ENCODE measurements at places on chromosomes 13 and 19.
A peak's percentile ranks its signal among the peaks of the same experiment; 100 is the strongest.

DNA sequence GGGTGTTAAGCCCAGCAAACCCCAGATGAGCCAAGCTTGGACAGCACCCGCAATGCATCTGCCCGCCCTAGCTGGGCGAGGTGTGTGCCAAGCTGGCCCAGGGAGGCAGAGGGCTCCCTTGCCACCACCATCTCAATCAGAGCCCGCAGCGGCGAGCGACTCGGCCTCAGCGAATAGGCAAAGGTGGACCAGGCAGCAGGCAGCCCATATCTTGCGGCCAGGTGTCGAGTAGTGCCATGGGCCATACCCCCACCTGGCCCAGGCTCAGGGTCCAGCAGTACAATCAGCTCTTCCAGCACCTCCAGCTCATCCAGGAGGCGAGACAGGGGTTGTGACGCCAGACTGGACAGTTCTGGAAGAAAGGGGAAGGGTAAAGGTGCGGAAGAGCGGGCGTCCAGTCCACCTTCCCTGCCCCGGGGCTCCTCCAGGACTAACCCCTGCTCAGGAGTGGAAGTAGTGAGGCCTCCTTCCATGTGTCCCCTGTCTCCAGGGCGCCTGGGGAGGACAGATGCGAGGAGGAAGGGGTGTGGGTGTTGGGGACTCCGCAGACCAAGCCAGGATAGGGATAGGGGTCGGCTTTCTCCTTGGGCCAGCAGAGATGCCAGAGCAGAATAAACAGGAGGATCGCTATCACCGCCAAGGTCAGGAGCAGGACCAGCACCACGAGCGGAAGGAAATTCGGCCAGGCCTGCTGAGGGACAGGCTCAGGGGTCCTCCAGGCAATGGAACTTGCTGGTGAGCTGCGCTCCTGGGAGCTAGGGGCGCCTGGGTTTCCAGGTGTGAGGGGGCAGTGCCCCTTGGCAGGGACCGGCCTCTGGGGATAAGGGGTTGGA lies 2.8 kb downstream of the IGFLR1 start:
- no peak for DNase-seq

DNA sequence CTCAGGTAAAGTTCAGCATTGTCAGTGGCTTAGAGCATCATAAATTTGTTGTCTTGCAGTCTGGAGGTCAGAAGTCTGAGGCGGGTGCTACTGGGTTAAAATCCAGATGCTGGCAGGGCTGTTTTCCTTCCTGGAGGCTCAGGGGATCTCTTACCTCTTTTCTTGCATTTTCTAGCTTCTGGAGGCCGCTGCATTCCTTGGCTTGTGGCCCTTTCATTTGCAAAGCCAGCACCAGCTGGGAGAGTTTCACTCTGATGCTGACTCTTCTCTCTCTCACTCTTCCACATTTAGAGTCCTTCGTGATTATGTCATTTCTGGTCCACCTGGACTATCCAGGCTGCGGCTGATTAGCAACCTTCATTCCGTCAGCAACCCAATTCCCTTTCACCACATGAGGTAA lies 38.1 kb upstream of the SLC10A2 start:
- no peak for DNase-seq

DNA sequence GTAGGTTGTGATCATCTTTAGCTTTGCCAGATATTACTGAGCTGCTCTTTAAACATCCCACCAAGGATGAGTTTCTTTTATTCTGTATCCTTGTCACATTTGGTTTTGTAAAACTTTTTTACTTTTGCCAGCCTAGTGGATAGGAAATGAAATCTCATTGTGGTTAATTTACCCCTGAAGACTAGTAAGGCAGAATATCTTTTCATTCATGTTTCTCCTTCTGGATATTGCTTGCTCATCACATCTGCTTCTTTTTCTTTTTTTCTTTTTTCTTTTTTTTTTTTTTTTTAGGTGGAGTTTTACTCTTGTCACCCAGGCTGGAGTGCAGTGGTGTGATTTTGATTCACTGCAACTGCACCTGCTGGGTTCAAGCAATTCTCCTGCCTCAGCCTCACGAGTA lies 31.3 kb downstream of the SIPA1L3 start:
- no peak for DNase-seq

GRCh38 chr13:29999492-30000369 lies 149.3 kb upstream of the UBL3 start:
- no peak for DNase-seq

DNA sequence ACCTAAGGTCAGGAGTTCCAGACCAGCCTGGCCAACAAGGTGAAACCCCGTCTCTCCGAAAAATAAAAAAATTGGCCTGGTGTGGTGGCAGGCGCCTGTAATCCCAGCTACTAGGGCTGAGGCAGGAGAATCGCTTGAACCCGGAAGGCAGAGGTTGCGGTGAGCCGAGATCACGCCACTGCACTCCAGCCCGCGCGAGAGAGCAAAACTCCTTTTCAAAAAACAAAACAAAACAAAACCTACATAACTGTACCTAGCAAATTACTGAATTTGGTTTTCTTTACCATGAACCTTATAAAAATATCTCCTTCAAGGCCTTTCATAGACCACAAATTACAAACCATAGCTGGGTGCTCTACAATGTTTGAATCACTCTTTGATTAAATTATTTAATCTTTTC lies 760 bp downstream of the ZNF91 start:
- DNase-seq = no peak

DNA sequence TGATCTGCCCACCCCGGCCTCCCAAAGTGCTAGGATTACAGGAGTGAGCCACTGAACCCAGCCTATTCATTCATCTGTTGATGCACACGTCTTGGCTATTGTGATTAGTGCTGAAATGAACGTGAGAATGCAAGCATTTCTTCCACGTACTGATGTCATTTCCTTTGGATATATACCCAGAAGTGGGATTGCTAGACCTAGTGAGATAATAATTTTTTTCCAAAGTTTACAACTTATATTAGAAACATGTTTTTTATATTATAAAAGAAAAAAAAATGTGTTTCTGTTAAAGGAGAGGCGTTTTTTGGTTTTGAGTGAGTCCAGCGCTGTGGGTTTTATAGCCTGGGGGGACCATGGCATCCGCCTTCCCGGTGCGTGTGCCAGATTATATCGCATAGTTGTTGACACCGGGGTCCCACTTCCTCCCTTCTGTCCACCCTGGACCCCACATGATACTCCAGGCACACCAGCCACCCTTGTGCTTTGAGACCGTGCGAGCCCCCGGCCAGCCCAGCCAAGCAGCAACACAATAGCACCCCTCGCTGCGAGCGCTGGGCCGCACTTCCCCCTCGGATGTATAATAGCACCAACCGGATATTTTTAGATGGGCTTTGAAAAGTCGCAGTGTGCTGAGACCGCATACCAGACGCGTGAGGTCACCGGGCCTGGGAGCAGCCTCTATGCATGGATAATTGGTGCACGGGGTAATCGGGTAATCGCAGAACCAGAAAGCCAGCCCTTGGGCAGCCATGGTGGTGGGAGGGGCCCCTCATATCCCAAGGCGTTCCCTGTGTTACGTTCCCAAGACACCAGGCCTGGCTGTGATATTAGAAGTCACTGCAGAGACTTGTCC lies 59.6 kb downstream of the MYO9B start:
- no peak for DNase-seq

- DNase-seq = no peak
Observed at GRCh38 chr19:45121827-45122345, 28.9 kb downstream of the PPP1R37 start.

GRCh38 chr19:45153339-45154063 lies 7.3 kb downstream of the NKPD1 start:
- peak; percentile 24 for DNase-seq

- DNase-seq = no peak
Observed at GRCh38 chr13:102984210-102984609, 82.0 kb downstream of the SLC10A2 start.

GRCh38 chr19:54247106-54247930 lies 4.7 kb upstream of the LILRA6 start:
- no peak for DNase-seq

DNA sequence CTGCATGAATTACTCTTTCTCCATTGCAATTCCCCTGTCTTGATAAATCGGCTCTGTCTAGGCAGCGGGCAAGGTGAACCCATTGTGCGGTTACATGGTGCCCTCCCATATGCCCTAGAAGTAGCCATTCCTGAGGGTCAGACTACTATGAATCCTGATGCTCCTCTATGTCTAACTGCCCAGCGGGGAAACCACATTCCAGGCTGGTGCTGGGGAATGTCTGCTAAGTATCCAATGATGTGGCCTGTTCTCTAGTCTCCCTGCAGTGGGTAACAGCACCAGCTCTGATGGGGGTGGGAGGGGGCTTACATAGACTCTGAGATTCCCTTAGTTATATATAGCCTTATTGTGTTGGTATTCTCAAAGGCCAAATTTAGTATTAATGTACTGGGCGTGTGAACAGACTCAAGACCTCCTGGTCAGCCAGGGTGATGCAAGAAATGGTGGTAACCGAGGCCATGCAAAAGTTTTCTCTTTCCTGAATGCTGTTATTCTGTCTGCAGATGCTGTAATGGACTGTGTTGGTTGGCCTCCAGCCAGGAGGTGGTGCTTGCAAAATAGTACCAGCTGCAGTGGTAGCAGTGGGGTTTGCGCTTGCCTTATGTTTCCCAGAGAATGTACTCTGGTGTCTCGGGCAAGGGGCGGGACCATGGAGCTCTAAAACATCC lies 564.8 kb upstream of the SLITRK1 start:
- DNase-seq = no peak

DNA sequence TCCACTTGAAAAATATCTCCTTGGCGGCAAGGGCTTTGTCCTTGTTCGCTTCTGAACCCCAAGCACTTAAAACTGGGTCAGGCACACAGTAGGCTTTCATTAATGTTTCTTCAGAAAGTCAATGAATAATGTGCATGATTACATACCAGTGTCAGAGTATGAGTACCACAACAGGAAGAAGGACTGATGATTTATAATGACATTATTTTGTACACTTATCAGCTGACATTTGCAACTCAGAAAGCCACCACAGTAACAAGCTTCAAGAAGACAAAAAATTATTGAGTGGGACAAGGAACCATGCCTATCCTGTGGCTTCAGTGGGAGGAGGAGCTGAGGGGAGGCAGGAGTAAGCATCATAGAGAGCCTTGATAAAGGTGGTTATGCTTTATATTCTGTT lies 10.0 kb downstream of the POLR1D start:
- no peak for DNase-seq

DNA sequence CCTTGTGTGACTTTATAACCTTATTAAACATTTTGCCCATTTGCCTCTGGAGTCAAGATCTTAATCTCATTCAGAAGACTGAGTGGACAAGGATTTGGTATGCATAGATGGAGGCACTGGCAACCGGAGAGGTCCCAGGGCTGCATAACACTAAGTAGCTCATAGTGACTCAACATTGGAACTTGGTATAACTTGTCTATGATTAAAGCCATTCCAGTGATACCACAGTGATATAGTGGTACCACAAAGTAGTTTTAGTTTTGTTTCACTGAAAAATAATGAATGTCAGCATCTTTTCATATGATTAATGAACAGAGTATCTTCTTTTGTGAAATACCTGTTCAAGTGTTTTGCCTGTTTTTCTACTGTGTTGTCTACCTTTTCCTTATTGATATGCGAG lies 26.4 kb downstream of the CDK8 start:
- DNase-seq = no peak

- no peak for DNase-seq
Observed at GRCh38 chr13:22053053-22053452, 382.2 kb downstream of the FGF9 start.

DNA sequence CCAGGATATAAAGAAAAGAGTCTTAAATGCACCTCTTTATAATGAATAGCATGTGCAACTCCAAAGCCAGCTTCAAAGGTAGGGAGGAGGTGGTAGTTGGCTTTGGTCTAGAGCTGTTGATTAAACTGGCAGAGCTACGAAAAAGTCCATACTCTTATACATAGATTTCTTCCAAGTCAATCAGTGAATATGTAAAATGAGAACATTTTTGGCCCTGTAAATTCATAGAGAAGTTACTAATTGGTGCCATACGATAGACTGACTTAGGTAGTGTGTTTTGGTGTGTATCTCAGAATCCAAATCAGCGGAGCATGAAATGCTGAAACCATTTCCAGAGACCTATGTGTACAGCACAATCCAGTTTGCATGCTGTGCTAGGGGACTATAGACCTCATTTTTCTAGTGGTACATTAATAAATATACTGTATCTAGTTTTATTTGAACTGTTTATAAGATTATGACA lies 17.1 kb upstream of the DPY19L3 start:
- DNase-seq = no peak

DNA sequence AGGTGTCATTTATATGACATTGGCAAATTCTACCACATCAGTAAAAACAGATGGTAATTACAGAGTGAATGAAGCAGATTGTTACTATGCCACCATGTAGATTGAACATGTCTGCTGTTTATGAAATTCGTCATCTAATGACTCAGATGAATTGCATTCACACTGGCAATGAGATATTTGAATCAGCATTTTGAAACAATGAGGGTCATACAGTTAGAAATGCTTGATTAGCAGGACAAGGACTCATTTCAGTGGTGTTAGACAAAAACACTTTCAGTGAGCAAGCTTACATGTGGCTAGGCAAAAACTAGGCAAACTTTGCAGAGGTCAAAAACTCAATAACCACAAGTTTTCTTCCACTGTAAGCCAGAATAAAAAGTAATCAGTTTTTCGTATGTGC lies 1165.0 kb downstream of the SLITRK1 start:
- no peak for DNase-seq

DNA sequence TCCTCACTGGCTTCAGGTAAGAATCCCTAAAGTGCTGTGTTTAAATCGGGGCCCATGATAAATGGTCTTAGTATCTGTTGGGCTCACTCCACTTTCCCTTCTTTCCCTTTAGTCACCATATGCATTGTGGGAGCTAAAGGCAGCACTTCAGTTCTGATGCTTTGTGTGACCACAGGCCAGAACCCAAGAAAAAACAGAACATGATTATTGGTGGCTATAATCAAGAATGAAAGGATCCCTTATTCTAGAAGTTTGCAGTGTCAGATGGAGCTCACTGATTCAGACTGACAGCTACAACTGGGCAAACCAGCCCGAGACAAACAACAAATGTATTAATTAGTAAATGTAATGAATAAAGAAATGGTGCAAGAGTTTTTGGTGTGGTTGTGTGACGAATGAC lies 57.3 kb upstream of the POMP start:
- no peak for DNase-seq

DNA sequence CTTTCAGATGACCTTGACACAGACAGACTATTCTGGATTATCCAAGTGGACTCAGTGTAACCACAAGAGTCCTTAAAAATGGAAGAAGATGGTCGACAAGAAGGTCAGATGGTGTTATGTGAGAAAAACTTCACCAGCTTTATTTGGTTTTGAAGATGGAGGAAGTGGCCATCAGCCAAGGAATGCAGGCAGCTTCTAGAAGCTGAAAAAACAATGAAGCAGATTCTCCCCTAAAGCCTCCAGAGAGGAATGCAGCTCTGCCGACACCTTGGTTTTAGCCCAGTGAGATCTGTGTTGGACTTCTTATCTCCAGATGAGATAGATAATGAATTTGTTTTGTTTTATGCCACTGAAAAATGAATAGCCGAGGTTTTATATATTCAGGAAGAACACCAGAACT lies 501.5 kb downstream of the DCT start:
- DNase-seq = no peak

- DNase-seq = no peak
Observed at GRCh38 chr13:23267571-23267970, 86.8 kb downstream of the SGCG start.

DNA sequence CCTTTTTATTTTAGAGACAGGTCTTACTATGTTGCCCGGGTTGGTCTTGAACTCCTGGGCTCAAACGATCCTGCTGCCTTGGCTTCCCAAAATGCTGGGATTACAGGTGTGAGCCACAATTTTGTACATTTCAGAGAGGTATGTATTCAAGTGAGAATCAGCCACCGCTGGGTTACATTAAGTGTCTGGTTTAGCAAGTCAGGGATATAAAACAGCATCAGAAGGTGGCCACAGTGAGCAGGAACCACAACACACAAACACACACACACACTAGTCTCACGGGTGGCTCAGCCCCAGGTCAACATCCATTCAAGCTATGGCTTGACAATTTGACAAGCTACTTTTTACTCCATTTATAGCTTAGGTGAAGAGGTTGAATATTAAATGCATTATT lies 20.2 kb downstream of the KLK5 start:
- DNase-seq = no peak

Measured in activated CD4-positive, alpha-beta T cell treated with anti-CD3 and anti-CD28 coated beads, Interleukin-2, amount 50 U/mL, for 24 hours (primary cell).